HT1080 (cell line): ENCODE measurements at places on chromosomes 7 and 10.

- no peak for DNase-seq
Measured at GRCh38 chr10:662223-662605, 27.3 kb downstream of the DIP2C start.

- no peak for DNase-seq
Measured at GRCh38 chr7:70577078-70577477, 554.9 kb upstream of the GALNT17 start.

- peak; percentile 30 for DNase-seq
Measured at GRCh38 chr10:106565546-106565945, 599.0 kb downstream of the SORCS1 start.

GRCh38 chr7:150378115-150378852 lies 846 bp upstream of the ZNF775 start:
- DNase-seq: peak; percentile 86

DNA sequence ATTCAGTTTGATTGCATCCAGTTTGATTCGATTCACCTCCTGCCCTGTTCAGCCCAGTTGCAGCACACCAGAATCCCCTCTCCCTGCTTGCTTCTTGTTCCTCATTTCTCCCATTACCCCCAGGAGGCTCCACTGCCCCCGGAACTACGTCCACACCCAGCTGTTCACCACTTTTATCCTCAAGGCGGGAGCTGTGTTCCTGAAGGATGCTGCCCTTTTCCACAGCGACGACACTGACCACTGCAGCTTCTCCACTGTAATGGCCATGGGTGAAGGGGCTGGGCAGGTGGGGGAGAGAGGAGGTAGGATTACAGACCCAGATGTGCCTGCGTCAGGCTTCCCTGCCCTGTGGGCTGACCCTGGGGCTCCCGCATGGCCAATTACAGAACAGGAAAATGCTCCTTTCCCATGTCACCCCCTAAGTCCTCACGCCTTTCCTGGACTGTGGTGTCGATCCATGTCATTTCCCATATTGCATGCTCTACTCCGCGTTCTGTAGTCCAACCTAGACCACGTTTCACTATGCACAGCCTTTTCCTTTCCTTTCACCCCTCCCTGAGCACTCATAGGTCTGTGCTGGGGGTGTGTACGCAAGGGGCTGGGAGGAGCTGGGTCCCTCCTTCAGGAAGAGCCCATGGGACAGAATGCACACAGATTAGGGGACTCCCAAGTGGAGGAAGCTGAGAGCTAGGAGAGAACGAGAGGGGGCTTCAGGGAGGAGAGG lies 8.2 kb downstream of the GHRHR start:
- DNase-seq: no peak

DNA sequence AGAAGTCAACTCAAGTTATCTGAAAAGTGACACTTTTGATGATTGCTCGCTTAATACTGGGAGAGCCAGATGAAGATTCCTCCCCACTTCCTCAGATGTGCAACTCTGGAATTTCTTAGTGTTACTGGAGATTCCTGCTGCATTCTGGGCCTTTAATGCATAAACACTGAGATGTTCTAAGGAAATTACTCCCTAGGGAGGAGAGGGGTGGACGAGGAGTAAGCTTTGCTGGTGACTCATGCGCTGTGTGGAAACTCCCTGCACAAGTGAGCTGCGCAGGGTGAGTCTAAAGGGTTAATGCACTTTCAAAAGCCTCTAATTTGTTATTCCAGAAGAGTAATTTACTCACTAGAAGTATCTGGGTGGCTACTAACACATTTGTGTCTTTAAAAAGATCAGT lies 46.3 kb downstream of the EGFR start:
- peak; percentile 95 for DNase-seq

- peak; percentile 57 for DNase-seq
Measured at GRCh38 chr7:155618708-155619633, 25.5 kb upstream of the RBM33 start.

- DNase-seq: no peak
Measured at GRCh38 chr7:65992526-65992925, 10.5 kb upstream of the GUSB start.

GRCh38 chr7:141227454-141227853 lies 153.6 kb downstream of the TMEM178B start:
- no peak for DNase-seq

- no peak for DNase-seq
Measured at GRCh38 chr10:34161777-34162370, 653.2 kb downstream of the PARD3 start.

DNA sequence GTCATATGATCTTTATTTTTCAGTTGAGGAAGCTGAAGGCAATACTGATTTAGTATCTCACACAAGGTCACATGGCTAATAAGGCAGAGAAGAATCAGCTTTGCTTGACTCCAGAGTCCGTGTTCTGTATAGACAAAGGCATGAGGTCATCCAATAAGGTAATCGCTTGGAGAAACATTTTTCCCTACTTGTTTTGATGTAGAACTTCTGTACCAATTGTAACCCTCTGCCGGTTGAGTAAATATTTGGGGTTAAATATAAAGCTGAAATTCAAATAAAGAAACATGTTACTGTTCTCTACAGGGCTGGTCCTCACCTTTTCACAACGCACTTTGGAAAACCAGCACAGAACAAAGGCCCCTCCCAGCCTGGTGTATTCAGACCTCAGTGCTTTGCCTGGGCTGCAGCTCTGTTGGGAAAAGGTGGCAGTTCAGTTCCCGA lies 83.0 kb upstream of the INSYN2A start:
- DNase-seq: no peak

- DNase-seq: peak; percentile 33
Measured at GRCh38 chr10:48604039-48604990, 558 bp downstream of the ARHGAP22 start.

DNA sequence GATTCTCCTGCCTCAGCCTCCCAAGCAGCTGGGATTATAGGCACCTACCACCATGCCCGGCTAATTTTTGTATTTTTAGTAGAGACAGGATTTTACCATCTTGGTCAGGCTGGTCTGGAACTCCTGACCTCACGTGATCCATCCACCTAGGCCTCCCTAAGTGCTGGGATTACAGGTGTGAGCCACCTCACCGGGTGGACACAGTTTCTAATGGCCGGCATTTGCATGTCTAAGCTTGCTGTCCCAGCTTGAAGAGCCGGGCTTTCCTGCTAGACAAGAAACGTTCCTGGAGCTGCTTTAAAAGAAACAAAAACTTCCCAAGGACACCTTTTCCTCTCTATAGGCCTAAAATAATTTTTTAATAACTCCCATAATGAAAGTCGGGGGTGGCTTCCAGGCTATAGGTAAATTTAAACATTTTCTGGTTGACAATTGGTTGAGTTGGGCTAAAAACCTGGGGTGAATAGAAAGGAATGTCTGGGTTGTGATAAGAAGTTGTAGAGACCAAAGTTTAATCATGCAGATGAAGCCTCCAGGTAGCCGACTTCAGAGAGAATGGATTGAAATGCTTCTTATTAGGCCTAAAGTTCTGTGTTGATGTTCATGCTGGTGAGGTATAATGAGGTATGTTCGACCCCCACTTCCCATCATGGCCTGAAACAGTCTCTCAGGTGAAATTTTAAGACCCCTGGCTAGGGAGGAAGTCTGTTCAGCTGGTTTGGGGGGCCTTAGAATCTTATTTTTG lies 8.8 kb downstream of the ACADSB start:
- no peak for DNase-seq

DNA sequence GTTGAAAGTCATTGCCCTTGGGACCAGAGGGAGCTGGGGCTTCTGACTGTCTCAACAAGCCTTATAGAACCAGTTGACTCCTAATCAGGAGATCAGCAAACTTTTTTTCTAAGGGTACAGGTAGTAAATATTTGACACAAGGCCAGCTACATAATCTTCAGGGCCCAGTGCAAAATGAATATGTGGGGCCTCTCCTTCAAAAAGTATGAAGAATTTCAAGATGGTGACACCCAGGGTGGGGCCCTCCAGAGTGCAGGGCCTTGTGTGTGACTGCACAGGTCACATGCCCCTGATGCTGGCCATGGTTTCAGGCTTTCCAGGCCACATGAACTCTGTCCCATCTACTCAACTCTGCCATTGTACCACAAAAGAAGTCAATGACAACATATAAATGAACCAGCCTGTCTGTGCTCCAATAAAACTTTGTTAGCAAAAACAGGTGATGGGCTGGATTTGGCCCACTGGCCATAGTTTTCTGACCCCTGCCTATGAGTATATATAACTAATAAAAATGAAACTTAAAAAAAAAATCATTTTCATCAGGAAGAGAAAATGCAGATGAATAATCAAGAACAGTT lies 6.1 kb downstream of the MMRN2 start:
- DNase-seq: no peak

- no peak for DNase-seq
Measured at GRCh38 chr10:11594589-11595394, 16.7 kb downstream of the USP6NL start.

DNA sequence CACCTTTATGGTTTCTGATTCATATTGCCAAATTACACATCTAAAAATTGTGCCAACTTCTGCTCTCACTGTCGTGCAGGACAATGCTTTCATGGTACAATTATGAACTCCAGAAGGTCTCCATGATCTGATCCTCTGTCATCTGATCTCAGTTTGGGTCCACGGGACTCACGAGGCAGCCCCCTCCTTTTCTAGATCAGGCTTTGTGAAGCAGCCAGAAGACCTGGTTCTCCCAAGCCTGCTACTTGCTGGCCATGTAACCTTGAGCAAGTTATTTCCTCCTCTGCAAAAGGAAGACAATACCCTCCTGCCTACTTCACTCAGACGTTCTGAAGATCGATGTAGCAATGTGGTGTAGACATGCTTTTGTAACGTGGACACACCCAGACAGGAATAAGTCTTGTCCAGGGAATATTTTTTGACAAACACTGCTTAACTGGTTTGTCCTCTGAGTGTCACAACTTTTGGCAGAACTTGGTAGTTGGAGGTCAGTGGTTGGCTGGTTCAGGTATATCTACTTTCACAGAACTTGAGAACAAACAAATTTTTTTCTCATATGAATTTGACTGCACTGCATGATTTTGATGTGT lies 19.6 kb downstream of the CALML3 start:
- DNase-seq: no peak

DNA sequence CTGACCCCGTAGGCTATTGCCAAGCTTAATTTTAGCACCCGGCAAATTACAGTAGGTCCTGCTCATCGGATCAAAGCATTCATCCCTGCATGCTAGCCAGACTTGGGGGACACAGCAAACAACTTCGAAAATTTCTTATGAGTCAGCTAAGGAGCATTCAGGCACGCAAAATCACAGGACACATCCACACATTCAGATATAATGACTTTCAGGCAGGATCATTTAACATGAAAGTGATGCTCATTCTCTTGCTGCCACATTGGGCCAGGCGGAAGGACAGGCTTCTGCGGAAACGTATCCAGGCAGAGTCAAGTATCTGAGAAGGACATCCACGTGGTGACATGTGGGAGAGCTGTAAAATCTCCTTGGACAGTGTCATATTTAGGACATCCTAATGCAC lies 474.0 kb upstream of the NRP1 start:
- peak; percentile 17 for DNase-seq
